ENCODE measurements at places on chromosomes 6 and 20.

GRCh38 chr20:18266282-18266681 lies 22.0 kb upstream of the ZNF133 start:
- DNase-seq, result no peak

DNA sequence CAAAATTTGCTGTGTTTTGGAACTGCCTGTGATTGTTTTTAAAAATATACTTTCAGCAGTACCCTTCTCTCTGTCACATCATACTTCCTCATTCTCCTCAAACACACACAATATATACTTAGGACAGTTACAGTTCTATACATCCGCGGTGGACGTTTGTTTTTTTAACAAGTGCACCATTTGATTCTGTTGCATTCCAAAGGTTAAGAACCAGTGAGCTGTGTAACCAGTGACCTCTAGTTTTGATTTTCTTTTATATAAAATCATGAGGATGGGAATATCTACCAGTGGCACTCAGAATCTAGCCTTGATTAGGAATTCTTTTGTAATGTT lies 152.8 kb downstream of the CARMIL1 start:
- DNase-seq, result no peak

- DNase-seq, result no peak
Observed at GRCh38 chr6:112851146-112851545, 504.0 kb downstream of the RFPL4B start.

GRCh38 chr20:17870086-17870740 lies 98.4 kb downstream of the SNX5 start:
- DNase-seq, result no peak

DNA sequence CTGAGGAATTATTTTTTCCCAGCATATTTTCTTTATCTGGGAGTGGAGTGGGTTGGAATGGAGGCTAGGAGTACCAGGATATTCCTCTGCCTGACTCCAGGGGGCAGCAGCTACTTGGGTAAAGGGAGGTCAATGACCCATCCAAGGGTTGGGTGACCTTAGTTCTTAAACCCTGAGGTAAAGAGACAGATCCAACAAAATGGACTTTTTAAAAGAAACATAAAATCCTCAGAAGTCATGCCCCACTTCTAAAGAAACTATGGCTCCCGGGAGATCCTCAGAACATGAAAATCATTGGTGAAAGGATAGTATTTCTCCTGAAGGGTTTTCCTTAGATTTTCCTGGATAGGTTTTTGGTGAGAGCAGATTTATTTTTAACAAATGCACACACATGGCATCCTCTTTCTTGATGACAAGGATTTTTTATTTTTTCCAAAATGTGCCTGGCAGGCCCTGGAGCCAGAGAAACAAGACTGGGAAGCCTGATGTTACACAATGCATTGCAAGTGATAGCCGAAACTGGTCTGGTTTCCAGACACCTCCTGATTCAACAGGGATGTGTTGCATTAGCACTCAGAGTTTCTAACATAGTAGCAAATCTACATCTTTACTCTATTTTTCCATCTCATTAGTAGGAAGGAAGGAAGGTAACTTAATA lies 240.9 kb upstream of the BTBD3 start:
- DNase-seq, result peak; percentile 61

DNA sequence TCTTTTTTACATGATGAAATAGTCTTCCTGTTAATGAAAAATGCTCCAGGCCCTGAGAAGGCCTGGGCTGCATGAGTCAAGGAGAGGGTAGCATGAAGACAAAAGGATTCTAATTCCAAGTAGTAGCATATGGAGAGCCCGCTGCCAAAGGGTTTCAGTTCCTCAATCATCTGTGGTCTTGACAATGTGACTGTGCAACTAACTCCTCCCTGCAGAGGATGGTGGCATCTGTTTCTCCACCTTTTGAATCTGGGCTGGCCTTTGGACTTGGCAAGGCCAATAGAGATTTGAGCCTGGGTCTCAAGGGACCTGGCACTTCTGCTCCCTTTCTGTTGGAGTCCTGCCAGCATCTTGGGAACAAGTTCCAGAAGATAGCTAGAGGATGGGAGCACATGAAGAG lies 35.1 kb upstream of the ANKEF1 start:
- peak; percentile 32 for DNase-seq

GRCh38 chr6:86251106-86251505 lies 608.4 kb upstream of the SYNCRIP start:
- no peak for DNase-seq

DNA sequence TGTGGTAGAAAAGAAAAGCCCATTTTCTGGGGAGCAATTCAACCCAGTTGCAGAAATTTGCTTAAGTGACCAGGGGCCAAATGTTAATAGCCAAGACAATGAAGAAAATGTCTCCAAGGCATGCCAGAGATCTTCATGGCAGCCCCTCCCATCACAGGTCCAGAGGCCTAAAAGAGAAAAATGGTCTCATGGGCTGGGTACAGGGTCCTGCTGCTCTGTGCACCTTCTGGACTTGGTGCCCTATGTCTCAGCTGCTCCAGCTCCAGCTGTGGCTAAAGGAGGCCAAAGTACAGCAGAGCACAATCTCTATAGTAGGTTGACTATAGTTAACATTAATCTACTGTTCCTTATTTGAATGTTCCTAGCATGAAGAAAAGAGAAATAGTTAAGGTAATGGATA lies 44.7 kb downstream of the FRK start:
- no peak for DNase-seq

GRCh38 chr20:23412026-23412425 lies 9.3 kb downstream of the NAPB start:
- DNase-seq, result no peak

DNA sequence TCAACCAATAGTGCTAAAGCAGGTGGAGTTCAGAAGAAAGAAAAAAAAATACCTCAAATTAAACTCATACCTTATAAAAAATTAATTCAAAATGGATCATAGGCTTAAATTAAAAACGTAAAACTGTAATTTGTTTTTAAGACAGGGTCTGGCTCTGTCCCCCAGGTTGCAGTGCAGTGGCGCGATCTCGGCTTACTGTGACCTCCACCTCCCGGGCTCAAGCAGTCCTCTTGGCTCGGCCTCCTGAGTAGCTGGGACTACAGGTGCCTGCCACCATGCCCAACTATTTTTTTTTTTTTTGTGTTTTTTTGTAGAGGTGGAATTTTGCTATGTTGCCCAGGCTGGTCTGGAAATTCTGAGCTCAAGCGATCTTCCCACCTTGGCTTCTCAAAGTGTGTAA lies 111.6 kb downstream of the HDGFL1 start:
- DNase-seq, result no peak

GRCh38 chr6:158754738-158755137 lies 64.4 kb downstream of the EZR start:
- DNase-seq, result no peak

- peak; percentile 45 for DNase-seq
Observed at GRCh38 chr6:57173056-57173885, 1.1 kb downstream of the BAG2 start.

DNA sequence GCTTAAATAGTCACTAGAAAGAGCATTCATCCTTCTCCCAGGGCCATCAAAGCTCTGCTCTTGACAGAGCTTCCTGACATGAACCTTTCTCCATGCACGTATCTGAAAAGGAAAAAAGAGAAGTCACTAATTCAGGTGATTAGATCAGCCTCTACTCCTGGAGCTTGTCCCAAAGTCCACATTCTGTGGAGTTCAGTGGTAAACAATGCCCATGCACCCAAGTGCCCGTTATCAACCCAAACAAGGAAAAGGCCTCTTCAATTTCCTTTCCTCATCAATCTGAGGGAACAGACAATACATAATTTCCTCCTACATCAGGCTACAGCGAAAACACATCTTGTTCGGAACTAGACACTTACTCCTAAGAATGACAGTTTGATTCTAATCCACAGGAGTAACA lies 129.2 kb upstream of the PCSK2 start:
- no peak for DNase-seq

- peak; percentile 90 for DNase-seq
Observed at GRCh38 chr20:1816384-1817381, 78.5 kb upstream of the SIRPA start.

- no peak for DNase-seq
Observed at GRCh38 chr6:130831607-130832006, 4.4 kb downstream of the SMLR1 start.

DNA sequence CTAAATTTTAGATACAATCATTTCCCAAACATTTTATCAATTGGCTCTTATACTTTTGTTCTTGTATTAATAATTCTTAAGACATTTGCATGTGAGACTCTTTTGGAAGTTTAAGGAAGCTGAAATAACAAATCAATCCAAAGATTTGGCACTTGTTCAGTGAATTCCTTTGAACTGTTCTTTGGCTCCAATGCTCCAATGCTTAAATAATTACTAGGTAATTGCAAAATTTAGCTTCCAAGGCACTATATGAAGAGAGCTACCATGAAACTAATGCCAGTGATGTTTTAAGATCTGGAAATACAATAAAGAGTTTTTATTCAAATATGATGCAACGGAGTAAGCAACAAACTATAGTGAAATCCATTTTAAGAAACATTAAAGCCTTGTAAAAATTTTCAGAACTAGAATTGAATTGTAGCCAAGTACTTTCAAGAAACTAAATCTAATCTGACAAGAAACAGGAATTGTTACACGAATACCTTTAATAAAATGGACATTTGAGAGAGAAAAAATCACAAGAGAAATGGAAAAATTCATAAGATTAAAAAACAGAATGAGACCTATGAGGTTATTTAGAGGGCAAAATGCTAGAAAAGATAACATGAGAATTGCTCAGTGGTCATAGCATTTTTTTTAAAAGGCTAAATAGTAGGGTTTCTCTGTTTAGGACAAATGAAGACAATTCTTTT lies 43.6 kb upstream of the SMLR1 start:
- DNase-seq, result no peak

DNA sequence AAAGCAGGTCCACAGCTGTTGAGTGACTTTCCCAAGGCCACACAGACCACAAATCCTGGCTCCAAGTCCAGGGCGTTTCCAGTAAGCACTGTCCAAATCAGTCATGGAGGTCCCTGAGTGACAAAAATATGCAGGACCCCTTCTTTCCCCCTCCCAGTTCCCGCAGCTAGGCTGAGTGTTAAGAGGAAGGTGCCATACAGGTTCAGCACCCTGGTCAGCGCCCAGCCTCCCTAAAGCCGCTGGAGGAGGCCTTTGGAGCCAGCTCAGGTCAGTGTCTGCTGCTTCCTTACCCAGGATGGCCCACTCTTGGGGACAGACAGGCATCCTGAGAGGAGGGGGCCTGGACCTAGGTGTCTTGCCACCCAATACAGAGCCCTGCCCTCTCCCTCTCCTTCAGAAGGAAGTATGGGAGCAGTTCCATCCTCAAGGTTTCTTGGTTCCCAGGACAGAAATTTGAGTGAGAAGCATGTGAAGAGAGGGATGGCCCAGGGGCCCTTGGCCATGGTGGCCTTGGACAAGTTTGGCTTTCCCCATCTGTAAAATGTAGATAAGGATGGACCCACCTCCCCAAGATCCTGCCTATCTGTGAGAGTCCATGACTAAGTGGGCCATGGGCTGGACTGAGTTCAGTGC lies 13.2 kb downstream of the TMEM74B start:
- DNase-seq, result no peak

DNA sequence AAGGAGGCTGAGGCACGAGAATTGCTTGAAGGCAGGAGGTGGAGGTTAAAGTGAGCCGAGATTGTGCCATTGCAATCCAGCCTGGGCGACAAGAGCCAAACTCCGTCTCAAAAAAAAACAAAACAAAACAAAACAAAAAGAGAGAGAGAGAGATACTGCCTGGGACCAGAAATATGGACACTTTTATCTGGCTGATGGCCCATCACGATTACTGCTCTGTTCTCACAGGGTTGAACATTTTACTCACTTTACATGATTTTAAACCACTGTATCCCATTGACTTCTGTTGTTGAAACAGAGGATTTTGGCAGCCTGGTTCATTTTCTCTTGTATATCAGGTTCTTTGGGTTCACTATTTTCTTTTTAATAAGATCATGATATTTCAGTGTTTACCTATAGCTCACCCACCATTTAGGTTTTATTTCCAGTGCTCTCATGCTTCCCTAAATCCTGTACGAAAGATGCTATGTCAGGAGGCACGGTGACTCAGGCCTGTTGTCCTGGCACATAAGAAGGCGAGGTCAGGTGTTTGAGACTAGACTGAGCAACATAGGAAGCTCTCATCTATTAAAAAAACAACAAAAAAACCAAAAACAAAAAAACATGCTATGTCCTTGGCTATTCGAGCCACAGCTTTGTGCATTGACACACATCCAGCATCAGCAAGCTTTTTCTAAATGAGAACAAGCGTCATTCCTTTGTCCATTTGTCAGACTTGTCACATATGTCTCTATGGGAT lies 34.5 kb upstream of the RREB1 start:
- DNase-seq, result no peak

DNA sequence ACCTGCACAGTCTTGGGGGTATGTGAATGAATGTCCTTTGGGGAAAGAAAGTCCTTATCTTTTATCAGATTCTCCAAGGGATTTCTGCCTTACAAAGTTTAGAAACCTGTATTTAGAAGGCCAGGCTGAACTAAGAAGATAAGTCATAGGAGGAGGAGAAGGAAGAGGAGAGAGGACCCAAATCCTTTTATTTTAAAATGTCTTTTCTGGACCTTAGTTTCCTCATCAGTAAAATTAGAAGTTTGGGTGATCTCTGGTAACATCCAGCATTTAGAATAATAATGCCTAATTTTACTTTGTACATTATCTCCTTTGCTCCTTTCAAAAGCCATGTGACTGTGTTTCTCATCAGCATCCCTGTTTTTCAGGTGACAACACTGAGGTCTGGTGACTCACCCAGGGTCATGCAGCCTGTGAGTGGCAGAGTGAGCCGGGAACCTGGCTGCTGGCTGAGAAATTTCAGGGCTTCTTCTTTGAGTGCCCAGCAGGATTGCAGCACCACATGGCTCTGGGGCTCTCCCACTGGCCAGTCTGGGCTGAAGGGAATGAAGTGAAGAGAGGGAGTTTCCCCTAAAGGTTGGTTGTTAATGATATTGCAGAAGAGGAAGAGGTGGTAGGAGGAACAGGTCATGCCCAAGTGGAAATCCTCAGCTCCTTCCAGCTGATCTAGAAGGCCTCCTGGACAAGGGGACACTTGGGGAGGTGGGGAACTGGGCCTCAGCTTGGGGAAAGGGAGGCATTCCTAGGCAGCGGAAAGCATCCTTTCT lies 34.0 kb downstream of the VEGFA start:
- DNase-seq, result no peak

- DNase-seq, result no peak
Observed at GRCh38 chr6:12968839-12969558, 252.4 kb downstream of the PHACTR1 start.

DNA sequence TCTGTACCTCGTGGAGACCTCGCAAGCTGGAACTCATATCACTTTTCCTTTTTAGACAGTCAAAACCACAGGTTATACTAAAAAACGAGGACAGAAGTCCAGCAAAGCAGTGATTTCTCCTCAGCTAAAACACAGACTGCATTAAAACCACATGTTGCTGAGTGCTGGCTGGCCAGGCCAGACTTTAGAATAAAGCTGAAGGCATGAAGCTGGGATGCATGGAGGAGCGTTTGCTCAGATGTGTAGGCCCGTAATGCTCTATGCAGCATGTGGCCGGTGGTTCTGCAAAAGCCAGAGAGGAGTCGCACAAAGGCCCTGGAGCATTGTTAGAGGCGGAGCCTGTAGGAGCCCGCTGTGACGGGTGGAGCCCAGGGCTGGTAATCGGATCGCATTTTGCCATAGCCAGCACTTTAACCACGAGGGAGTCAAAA lies 83.6 kb downstream of the SMOC2 start:
- no peak for DNase-seq

DNA sequence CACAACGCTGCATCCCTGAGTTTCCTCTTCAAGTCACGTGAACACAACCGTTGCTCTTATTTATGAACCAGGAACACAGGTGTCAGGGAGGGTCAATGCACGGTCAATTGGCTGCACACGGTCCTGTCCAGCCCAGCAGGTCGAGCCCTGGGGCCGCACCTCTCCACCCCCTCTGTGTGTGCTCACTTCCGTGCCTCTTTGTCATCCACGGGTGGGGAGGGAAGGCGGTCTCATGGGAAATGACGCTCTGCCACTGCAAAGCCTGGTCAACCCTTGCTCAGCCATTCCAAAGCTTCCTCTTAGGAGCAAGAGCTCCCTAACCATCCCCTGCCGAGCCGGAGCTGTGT lies 38.7 kb downstream of the DACT2 start:
- DNase-seq, result no peak
